ENCODE measurements at places on chromosomes 3 and 15. TPM values are rescaled to one million over a fixed set of nuclear protein-coding genes. Genes with fewer than 3 reads are reported as not detected.

The CD276 gene
- 65.2 TPM for total RNA-seq

The FGD5 gene
- total RNA-seq: 61.6 TPM

DNA sequence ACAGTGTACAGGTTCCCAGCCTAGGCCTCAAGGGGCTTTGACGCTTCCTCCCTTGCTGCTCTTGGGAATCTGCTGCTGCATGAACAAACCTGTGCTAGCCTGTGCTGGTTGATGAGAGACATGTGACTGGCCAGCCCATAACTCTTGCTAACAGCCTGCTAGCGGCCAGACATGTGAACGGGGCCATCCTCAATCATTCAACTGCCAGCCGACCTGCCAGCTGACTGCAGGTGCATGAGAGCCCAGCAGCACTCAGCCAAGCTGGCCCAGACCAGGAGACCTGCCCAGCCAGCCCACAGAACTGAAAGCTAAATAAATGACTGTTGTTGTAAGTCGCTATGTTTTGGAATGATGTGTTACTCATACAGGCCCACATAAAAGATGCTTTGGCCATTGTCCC, 82.4 kb upstream of the DLG1 start:
- DNase-seq: no peak

The ZIC1 gene
- total RNA-seq: 0.99 TPM

- no peak for DNase-seq
These were observed 181.9 kb upstream of the TTC14 start for GRCh38 chr3:180420016-180420415.

The FBXL2 gene
- total RNA-seq: 23.8 TPM

The BRK1 gene
- total RNA-seq: 103 TPM

The GOLGA8T gene
- total RNA-seq: 0.48 TPM

The CYP8B1 gene
- total RNA-seq: not detected

- DNase-seq: no peak
These were observed 7.0 kb upstream of the CTSH start for GRCh38 chr15:78951841-78952238.

GRCh38 chr15:57443486-57443885, 67.2 kb downstream of the CGNL1 start:
- DNase-seq: no peak

DNA sequence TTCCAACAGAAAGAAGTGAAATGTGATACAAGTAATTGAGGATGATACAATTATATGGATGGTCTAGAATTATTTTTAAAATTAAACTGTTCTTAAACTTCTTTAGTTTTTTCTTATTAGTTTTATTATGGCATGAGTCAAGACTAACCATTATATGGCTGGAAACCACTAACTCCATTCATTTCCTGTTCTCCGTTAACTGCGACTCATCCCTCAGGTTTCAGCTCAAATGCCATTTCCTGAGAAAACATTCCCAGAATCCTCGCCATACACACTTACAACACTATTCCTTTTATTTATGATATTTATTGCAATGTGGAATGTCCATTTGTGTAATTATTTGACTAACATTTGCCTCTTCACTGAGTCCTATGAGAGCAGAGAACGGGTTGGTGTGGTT, 394.1 kb downstream of the SOX2 start:
- no peak for DNase-seq

Measured in aorta (tissue), 5 donors.